AG09309 (cell line): ENCODE measurements at places on chromosomes 7 and 10.

GRCh38 chr10:47029181-47030009, 118.2 kb downstream of the PTPN20 start:
- DNase-seq: no peak

DNA sequence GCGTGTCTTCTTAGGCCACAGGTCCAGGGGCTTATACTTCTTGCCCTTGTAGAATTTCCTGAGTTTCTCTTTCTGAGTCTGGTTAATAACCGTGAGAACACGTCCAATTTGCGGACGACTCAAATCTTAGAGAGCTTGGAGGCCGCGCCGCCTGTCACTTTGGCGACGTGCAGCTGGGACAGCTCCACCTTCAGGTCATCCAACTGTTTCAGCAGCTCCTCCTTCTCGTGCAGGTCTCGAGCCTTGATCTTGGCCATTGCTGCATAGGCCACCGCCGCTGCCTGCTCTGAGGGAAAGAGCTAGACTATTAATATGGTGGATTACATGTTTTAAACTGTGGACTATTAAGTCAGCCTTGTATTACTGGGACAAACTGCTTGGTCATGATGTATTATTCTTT, 26.9 kb downstream of the EVX1 start:
- no peak for DNase-seq

GRCh38 chr10:4162571-4163286, 377.7 kb upstream of the KLF6 start:
- no peak for DNase-seq

GRCh38 chr10:104300736-104301292, 31.8 kb downstream of the GSTO2 start:
- peak; percentile 91 for DNase-seq

DNA sequence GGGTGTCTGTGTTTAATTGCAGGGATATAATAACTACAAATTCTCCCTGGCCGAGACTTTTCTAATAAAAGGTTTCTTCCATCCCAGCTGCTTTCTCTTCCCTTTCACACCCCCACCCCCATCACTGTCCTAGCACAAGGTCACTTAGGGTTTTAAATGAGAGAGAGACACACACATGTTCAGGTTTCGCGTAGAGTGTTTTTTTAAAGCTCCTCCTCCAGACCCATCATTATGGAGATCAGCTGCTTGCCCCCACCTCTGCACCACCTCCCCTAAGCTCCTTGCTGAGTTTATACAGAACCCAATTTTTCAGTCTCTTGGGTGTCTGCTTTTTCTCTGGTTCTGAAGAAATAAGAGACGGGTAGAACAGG, 18.6 kb downstream of the LRMDA start:
- DNase-seq: no peak

DNA sequence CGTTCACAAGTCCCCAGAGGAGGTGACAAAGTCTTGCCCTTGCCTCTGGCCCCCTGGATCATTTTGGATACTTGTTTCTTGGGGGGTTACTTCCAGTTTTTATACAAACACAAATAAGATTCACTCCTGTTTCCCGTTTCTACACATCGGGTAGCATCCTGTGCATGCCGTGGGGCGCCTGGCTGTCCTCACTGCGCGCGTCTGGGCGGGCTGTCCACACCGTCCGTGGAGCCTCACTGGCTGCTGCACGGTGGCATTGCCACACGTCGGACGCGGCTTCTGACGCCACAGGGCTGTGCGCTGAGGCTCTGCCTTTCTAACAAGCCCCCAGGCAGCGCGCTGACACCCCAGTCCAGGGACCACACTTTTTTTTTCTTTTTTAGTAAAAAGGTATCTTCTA, 18.4 kb downstream of the BNIP3 start:
- DNase-seq: no peak

GRCh38 chr10:18532881-18533535, 118.4 kb downstream of the NSUN6 start:
- DNase-seq: no peak

DNA sequence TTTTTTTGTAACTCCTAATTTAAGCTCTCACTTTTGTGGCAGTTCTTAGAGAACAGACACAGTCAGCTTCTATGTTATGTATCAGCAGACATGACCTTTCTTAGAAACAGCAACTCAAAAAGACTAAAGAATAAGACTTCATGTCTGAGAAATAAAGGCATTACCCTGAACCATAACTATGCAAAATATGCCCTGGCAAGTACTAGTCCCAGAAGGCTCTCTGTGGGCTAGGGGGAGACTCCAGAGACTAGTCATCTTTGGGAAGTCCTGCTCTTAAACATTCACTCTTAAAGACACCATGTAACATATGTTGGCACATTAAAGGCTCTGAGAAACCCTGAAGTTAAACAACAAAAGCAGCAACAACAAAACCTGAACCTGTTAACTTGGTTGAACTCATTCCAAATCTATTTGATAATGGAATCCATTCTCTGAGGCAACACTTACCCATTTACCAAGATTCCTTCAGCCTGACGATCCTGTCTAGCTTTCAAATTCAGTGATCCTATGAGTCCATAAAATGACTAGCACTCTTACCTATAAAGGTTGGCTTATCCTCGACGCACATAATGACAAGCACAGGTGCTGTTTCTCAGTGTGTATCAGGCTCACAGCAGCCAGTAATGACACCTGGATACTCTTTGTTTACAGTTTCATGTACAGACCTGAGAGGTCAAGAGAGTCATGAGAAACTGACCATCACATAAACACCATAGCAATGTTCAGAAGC, 62.3 kb downstream of the OSBPL3 start:
- peak; percentile 64 for DNase-seq

GRCh38 chr10:100528921-100529474, 673 bp downstream of the NDUFB8 start:
- no peak for DNase-seq

GRCh38 chr10:82277591-82277990, 402.6 kb downstream of the NRG3 start:
- DNase-seq: no peak

DNA sequence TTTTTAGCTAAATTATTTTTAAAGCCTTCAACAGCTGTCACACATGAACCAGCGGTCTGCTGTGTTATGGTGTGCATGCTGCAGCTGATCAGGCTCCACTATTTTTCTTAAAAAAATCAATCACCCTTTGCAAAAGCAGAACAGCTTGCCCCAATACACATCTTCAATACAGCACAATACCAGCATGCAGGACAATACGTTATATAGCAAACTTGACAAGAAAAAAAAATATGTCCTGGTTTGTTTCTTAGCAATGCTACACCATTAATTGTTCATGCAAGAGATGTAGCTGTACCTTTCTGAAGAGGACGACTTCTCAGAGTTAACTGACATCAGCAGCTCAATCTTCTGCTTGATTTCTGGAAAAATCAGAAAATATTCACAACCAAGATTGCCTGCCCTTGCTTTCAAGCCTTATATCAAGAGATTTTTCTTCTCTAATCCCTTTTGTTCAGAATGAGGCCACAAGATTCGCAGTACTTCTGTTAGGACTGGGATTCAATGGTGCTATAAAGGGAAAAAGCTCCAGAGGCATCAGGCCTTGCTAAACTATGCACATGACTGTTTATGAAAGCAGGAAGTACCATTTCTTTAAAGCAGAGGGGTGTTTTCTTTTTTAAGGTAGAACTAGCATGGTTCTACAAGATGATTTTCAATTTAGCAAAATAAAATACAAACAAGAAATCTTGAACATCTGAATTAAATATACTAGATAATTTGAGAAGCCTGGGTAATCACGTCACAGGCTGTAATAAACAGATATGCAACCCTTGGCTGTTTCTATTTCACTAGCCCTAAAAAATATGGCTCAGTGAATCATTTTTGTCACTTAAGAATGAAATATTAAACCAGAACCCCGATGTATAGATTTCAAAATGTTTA, 120.0 kb downstream of the SRPK2 start:
- DNase-seq: no peak

DNA sequence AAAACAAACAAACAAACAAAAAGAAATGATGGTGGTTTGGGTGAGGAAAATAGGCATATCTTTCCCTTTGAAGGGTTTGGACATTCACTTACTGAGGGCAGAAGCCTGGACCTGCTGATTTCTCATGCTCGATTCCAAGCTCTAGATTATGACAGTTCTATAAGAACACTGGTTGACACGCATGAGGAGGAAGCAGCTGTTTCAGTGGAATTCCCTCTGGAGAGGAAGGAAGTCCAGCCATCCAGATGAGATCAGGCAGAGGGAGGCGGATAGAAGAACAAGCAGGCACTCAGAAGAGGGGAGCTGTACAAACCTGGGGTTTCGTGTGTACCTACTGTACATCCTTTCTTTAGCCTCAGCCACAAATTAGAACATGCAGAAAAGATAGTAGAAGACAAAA, 691.9 kb downstream of the INHBA start:
- no peak for DNase-seq

GRCh38 chr10:53836638-53837037, 964.4 kb downstream of the PCDH15 start:
- no peak for DNase-seq

- DNase-seq: no peak
Measured at GRCh38 chr7:143426479-143427142, 16.6 kb upstream of the TAS2R60 start.

- DNase-seq: peak; percentile 14
Measured at GRCh38 chr7:26147030-26147429, 5.0 kb upstream of the NFE2L3 start.

- DNase-seq: no peak
Measured at GRCh38 chr7:37796138-37796775, 52.1 kb upstream of the NME8 start.

GRCh38 chr10:16968416-16969041, 151.3 kb upstream of the RSU1 start:
- no peak for DNase-seq

DNA sequence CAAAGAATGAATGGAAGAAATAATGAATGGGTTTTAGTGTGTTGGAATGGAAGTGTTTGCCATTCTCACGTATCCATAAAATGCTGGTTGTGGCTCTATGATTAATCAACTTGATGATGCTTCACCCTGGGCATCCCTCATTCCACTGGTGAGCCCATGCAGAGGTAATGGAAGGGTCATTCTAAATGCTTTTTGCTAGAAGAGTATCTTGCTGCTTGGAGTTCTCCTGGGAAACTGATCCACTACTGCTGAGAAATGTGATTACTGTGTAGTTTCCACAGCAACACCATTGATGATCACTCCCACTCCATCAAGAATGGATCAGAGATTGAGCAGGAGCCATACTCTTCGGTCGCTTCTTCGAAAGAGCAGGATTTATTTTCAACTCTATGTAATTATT, 101.6 kb downstream of the ARL5B start:
- no peak for DNase-seq

DNA sequence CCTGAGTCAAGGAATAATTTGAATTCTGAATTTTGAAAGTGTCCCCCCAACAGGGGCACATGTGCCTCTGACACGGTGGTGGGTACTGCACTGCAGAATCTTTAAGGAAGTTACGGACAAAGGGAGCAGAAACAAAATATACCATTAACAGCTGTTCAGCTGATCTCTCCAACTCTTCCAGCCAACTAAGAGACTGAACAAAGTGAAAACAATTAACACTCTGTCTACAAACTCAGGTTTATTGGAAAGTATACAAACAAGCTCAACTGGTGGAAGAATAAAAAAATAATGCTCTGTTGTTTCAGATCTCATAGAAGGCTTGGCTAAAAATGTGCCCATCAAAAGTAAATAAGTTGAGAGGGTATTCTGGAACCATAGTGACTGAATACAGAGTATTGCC, 34.4 kb downstream of the ASB4 start:
- no peak for DNase-seq

DNA sequence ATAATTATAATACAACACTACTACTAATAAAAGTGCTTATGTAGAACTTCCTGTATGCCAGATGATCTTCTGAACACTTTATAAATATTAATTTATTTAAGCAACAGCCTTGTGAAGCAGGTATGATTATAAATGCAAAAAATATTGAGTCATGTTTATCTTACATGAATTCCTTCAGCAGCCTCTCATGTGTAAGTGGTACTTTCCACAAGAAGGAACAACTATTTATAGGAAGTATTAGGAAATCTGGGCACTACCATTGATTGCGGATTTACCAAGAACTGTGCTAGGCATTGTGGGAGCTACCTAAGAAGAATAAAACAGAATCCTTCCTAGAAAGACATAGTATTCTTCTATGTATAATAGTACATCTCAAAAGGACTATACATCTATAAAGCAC, 10.7 kb upstream of the STEAP4 start:
- no peak for DNase-seq

DNA sequence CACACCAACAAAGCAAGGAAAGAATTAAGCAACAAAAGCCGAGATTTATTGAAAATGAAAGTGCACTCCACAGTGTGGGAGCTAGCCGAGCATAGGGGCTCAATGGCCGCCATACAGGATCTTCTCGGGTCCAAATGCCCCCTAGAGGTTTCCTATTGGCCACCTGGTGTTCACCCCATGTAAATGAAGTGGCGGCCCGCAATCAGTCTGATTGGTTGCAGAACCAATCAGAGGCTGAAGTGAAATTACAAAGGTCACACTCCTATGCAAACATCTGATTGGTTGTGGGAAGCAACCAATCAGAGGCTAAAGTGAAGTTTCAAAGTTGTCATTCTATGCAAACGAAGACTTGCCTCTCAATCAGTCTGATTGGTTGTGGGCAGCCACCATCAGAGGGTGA, 61.8 kb upstream of the SLC35B4 start:
- DNase-seq: no peak

GRCh38 chr10:93367664-93368063, 114.5 kb downstream of the MYOF start:
- DNase-seq: no peak

GRCh38 chr10:6108631-6109443, 20.0 kb downstream of the RBM17 start:
- DNase-seq: no peak

GRCh38 chr7:106452031-106452851, 167.5 kb upstream of the NAMPT start:
- no peak for DNase-seq

GRCh38 chr10:119550827-119551226, 8.3 kb upstream of the RGS10 start:
- no peak for DNase-seq

- DNase-seq: no peak
Measured at GRCh38 chr7:138125119-138125518, 48.9 kb downstream of the AKR1D1 start.

GRCh38 chr10:71604324-71605018, 115.1 kb downstream of the C10orf105 start:
- DNase-seq: no peak

GRCh38 chr10:97836446-97836845, 13.2 kb upstream of the GOLGA7B start:
- no peak for DNase-seq

DNA sequence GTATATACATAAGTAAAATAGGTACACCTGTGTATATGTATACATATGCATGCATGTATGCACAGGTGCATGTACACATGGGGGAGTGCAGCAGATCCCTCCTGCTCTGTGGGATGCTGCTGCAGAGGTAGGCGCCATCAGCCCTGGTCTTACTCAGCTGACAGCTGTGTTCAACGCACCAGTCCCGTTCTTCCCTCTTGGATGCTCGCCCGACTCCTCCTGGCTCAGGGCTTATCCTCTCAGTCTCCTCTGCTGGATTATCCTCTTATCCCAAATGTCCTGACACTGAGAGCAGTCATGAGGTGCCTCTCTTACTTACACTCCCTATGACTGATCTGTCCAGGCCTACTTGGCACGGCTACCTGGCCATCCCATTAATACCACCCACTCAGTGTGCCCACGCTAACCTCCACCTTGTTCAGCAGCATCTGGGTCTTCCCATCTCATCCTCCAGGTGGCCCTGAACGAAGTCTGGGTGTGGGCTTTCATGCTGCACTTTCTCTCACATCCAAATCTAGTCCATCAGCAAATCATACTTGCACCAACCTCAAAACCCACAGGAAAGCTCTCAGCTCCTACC, 357.1 kb downstream of the TCERG1L start:
- DNase-seq: no peak

- no peak for DNase-seq
Measured at GRCh38 chr7:95493247-95493646, 7.5 kb downstream of the ASB4 start.
